ENCODE measurements at places on chromosomes 16 and 17.

DNA sequence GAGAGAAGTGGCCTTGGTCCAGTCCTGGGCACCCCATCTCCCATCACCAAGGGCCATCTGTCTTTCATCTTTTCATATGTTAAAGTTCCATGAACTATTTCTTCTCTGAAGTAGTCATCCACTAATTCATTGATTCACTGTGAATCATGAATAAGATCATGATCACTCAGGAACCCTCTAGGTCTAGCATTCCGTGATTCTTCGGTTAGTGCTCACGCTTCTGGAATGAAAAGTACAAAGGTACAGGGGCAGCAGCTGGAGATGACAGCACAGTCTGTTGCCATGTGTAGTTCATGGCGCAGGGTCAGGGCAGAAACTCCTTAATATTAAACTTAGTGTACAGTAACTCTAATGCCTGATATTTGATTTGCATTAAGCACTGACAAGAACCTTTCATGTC, 127.1 kb downstream of the CDH13 start:
- no peak overlapping the region for H3K27ac ChIP-seq
- peaks cover 42% of the 10 kb centered on the region for H3K27me3 ChIP-seq
- no peak for DNase-seq
- no peaks in the 10 kb centered on the region for H3K36me3 ChIP-seq
- no peaks in the 10 kb centered on the region for H3K4me1 ChIP-seq
- no peak overlapping the region for H3K4me3 ChIP-seq

GRCh38 chr17:82519971-82520903, 705 bp downstream of the FOXK2 start:
- peaks cover 11% of the 10 kb centered on the region for H3K36me3 ChIP-seq
- H3K27ac ChIP-seq, result peak overlapping the region; percentile 86
- H3K4me3 ChIP-seq, result peak overlapping the region; percentile 86

DNA sequence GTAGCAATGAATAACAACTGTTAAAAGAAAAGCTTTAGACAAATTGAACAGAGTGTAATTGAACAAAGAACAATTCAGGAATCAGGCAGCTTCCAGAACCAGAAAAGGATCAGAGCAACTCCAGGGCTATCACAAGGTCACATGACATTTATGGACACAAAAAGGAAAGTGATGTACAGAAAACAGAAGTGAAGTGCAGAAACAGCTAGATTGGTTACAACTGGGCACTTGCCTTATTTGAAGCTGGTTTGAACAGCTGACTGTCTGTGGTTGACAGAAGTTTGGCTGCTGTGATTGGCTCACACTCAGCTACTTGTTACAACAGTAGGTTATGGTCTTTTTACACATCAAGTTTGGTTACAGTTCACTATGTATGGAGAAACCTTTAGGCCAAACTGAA, 14.8 kb downstream of the EFCAB5 start:
- no peaks in the 10 kb centered on the region for H3K4me1 ChIP-seq
- no peaks in the 10 kb centered on the region for H3K27me3 ChIP-seq
- H3K27ac ChIP-seq, result no peak overlapping the region

DNA sequence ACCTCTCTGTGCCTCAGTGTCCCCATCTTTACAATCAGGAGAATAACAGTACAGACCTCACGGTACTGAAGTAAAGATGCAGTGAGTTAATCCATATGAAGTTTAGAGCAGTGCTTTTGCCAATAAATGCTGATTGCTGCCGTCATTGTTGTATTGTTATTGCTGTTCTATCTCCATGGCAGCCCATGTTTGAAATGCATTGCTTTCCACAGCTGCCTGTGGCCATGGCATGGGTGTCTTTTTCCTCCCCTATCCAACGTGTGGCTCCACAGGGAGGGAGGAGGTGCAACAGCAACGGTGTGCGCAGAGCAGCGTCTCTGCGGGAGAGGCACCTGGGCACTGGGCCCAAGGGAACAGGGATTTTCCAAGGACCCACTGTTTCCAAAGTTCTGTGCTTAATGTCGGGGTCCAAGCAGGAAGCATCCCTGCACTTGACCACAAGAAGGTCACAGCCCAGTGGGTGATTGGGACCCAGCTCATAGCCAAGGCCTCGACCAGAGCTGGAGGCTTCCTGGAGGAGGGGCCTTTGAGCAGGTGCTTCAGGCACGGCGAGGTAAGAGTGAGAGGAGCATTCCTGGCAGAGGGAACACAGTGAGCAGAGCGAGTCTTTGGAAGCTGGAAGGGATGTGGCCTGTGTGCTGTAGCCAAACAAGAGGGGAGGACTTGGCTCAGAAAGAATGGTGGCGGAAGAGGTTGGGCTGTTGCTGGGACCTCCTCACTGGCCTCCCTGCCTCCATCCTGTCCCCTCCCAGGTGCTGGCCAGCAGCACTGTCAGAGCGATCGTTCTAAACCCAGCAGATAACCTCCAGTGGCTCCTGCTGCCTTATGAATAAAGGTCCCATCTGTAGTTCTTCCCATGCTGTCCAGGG, 3.9 kb downstream of the RAI1 start:
- H3K27me3 ChIP-seq, result no peaks in the 10 kb centered on the region
- peak overlapping the region; percentile 53 for H3K27ac ChIP-seq
- H3K36me3 ChIP-seq, result peaks cover 16% of the 10 kb centered on the region
- no peak for DNase-seq
- H3K4me1 ChIP-seq, result peaks cover 40% of the 10 kb centered on the region

DNA sequence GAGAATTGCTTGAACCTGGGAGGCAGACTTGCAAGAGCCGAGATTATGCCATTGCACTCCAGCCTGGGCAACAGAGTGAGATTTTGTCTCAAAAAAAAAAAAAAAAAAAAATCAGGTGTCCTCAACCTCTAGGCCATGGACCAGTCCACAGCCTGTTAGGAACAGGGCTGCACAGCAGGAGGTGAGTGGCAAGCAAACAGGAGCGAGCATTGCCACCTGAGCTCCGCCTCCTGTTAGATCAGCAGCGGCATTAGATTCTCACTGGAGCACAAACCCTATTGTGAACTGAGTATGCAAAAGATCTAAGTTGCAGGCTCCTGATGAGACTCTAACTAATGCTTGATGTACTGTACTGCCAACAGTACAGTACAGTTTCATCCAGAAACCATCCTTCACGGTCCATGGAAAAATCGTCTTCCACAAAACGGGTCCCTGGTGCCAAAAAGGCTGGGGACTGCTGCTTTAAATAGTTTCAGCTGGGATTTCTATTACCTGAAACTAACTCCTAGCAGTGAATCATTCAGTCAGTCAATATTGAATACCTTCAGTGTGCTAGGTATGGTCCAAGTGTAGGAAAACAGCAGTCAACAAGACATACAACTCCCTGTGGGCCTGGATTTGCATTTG, 56.3 kb upstream of the DHX40 start:
- H3K27me3 ChIP-seq, result no peaks in the 10 kb centered on the region
- H3K4me1 ChIP-seq, result no peaks in the 10 kb centered on the region
- H3K27ac ChIP-seq, result peak overlapping the region; percentile 24
- H3K4me3 ChIP-seq, result no peak overlapping the region
- DNase-seq, result no peak

- H3K36me3 ChIP-seq, result no peaks in the 10 kb centered on the region
- no peak overlapping the region for H3K27ac ChIP-seq
- H3K4me1 ChIP-seq, result no peaks in the 10 kb centered on the region
- no peak for DNase-seq
- H3K4me3 ChIP-seq, result no peak overlapping the region
- peaks cover 16% of the 10 kb centered on the region for H3K27me3 ChIP-seq
Measured at GRCh38 chr17:56497132-56497531, 96.4 kb upstream of the NOG start.

- peaks cover 47% of the 10 kb centered on the region for H3K36me3 ChIP-seq
- peaks cover 55% of the 10 kb centered on the region for H3K4me1 ChIP-seq
- no peaks in the 10 kb centered on the region for H3K27me3 ChIP-seq
- H3K4me3 ChIP-seq, result peak overlapping the region; percentile 92
- DNase-seq, result no peak
- H3K27ac ChIP-seq, result peak overlapping the region; percentile 95
Measured at GRCh38 chr16:56451753-56452689, 667 bp downstream of the OGFOD1 start.

Data from central memory CD8-positive, alpha-beta T cell (primary cell).